ENCODE measurements at places on chromosomes 1 and 21.

DNA sequence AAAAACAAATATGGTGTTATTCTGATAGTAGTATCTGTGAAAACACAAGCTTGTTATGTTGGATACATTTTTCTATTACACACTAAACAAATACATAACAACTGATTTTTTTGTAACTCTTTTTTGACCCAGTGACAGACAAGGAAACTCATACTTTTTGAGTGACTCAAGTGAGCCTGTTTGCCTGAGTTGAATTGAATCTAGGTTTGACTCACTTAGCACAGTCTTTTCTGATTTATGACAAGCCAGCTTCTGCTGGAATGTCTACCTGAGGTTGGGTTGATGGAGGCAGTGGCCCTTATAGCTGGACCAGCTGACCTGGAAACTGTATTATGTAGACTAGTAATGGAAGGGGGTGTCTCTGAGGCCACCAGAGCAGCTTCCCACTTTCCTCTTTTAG lies 4.2 kb upstream of the CLCA4 start:
- no peak for DNase-seq

GRCh38 chr1:118159569-118159968 lies 25.5 kb downstream of the SPAG17 start:
- no peak for DNase-seq

DNA sequence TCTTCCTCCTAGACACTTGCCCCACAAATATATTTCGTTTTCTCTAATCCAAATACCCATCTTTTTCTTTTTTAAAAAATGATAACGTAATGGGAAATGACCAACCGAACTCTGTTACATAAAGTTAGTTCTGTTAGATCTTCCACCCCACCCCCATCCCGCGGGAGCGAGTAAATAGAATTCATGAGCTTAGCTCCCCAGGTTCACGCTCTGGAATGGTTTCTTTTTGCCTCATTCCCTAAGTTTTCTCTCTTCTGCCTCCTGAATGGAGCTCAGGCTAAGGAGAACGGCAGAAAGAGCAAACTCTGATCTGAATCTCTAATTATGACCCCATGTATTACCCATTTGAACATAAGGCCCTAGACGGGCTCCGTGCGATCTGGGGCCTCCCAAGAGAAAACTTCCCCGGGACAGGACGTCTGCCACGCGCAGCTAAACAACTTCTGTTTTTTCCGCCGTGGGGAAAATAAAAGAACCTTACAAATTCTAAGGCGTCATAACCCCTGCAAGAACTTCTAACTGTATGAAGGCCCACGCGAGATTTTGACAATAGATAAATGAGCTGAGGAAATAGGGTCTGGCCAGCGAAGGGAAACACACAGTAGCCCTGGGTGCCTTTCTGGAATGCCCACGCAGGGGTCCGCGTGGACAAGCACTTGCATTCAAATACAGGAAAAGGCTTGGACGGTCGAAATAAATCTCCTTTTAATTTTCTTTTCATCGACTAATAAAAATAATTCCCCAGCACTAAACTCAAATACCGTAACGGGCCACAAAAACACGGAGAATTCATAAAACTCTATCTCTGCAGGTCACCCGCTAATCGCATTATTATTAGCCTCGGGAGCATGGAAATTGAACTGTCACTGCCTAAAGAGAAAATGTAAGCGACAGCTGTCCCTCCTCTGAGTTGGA lies 2.2 kb downstream of the TBX15 start:
- DNase-seq, result no peak

GRCh38 chr1:20404466-20404865 lies 81.5 kb downstream of the CAMK2N1 start:
- no peak for DNase-seq

- DNase-seq, result no peak
Measured at GRCh38 chr1:179228783-179229213, 679 bp downstream of the ABL2 start.

- no peak for DNase-seq
Measured at GRCh38 chr21:45170987-45171386, 96.6 kb downstream of the ADARB1 start.

GRCh38 chr1:230869500-230869899 lies 1.2 kb upstream of the C1orf198 start:
- no peak for DNase-seq

DNA sequence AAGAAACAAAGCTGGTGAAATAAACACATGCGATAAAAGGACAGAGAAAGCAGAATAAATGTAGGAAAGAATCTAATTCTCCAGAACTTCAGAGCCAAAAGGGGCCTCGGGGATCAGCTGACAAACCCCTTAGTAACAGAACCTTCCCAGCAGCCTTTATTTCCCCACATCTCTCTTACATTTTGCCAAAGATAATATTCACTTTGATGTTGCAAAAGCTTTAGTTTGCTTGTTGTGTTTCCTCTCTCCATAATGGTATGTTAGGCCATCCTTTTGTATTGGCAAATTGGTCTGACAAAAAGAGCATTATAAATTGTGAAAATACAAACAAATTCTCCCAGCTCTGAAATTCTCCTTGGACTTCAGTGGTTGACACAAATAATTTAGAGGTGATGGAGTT lies 54.9 kb downstream of the OPTC start:
- DNase-seq, result no peak

- no peak for DNase-seq
Measured at GRCh38 chr1:46718340-46718726, 581 bp downstream of the EFCAB14 start.

DNA sequence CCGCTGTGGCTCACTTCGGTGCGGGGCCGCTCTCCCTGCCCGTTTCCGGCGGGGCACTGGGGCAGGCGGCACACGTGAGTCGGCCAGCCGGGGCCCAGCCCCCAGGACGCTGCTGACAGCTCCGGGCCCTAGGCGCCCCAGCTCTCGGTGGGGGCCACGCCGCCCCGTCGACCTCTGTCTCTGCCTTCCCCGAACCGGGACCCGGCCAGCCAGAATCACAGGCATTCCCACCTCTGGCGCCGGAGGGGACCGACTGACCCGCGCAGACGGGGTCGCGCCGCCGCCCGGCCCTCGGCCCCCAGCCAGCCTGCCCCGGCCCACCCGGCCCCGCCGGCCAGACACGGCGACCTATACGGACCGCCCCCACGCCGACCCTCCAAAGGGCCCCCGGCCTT lies 755 bp downstream of the SCMH1 start:
- DNase-seq, result peak; percentile 17

- no peak for DNase-seq
Measured at GRCh38 chr1:230158415-230159291, 91.6 kb downstream of the GALNT2 start.

DNA sequence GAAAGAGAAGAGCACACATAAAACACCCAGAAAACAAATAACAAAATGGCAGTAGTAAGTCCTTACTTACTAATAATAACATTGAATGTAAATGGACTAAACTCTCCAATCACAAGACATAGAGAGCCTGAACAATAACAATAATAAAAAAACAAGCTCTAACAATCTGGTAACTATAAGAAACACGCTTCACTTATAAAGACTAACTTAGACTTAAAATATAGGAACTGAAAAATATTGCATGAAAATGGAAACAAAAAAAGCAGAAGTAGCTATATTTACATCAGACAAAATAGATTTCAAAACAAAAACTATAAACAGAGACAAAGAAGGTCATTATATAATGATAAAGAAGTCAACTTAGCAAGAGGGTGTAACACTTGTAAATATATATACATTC lies 83.1 kb upstream of the LYPLAL1 start:
- no peak for DNase-seq

DNA sequence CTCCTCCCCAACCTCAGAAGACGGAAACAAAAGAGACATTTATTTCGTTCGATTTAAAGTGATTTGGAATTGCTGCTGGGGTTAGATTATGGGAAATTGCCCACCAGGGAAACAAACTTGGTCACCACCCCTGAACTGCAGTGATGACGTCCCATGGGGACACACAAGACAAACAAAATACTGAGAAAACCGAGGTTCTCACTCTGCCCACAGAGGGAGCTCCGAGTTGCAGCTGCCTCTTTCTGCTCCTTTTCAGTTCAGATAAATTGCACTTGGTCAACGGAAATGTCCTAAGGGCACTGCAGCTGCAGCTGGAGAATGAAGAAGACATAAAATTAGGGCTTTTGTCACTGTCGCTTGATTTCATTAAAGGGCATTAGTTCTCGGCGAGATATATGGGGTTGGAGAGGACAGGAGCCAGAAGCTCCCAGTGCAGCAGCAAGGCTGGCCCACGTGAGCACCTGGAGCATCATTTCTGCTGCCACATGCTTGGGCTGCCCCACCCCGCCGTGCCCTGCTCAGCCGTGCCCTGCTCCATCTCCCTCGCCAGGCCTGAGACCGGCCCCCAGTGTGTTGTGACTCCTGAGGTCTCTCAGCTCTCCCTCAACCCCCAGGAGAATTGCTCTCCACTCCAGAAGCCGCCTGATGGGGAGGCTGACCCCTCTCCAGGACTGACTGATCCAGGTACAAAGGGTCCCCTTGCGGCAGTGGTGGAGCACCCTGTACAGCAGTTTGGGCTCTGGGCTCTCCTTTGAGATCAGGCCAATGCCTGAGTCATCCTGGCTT lies 231.7 kb upstream of the AJAP1 start:
- DNase-seq, result no peak

GRCh38 chr1:165355977-165356811 lies at the start of gene LMX1A:
Gene LMX1A (minus strand): TSS chr1:165356715. CDS start chr1:165355559, 1,156 bp downstream.
- DNase-seq, result no peak

DNA sequence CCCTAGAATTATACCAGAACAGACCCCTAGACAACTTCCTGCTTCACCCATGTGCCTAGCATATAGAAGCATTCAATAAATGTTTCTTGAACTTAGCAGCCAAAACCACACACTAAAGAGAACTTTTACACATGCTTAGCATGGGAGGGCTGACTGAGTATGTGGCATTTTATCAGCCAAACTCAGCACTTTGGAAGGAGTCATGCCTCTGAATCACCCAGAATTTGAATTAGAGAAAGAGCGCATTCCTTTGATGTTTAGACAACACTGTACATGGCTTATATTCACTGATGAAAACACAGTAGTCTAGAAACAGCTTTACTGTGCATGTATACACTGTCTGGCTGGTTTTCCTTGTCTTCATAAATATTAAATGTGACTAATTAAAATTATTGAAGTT lies 26.1 kb downstream of the SPAG17 start:
- no peak for DNase-seq

- no peak for DNase-seq
Measured at GRCh38 chr1:115560027-115560426, 81.7 kb upstream of the VANGL1 start.

- DNase-seq, result no peak
Measured at GRCh38 chr1:55399346-55399745, 184.2 kb upstream of the USP24 start.

- DNase-seq, result no peak
Measured at GRCh38 chr1:43996733-43997115, 5.3 kb downstream of the CCDC24 start.

- DNase-seq, result no peak
Measured at GRCh38 chr1:3022511-3022973, 1.3 kb downstream of the ACTRT2 start.

Measured in T-helper 17 cell (primary cell).